ENCODE measurements at places on chromosomes 6 and 20.

DNA sequence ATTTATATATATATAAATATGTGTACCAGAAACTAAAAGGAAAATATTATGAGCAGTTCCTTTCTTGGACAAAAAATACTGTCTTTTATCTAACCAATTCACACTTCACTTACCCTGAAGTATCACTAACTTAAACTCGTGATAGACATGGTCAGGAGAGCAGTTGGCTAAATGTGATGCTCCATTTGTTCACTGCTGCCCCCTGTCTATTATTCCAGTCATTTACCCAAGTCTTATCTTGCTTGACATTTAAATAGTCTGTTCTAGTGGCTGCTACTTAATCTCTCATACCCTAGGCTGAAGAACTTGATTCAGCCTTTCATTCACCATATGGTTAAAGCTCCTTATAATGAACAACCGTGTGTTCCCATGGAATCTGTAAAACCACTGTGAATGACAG, 789.6 kb upstream of the EYS start:
- no peak for DNase-seq

DNA sequence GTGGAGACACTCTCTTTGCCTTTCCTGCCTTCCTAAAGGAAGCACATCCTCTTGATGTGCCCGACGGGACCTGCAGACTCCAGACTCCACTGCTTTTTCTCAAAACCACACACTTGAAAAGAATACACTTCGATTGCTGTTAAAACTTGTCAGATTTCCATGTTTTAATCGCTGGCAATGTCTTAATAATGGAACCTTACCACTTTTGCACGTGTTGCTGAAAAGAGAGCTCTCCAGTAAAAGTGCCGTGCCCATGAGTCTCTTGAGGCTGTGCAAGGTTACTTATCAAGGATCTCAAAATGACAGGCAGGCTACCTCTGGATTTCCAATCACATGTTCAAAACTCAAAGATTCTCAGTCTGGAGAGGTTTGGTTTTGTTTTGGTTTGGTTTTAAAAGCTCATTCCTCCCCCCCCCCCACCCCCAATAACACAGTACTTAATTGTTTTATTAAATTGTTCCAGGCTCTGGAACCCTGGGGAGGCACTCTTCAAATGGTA, 12.0 kb upstream of the TFAP2A start:
- no peak for DNase-seq

GRCh38 chr6:144647971-144648651, 363.0 kb downstream of the UTRN start:
- no peak for DNase-seq

- DNase-seq = no peak
Measured at GRCh38 chr6:151051164-151051563, 185.7 kb downstream of the MTHFD1L start.

GRCh38 chr6:20599302-20600051, 65.2 kb downstream of the CDKAL1 start:
- no peak for DNase-seq

- no peak for DNase-seq
Measured at GRCh38 chr20:24912397-24913075, 36.5 kb upstream of the CST7 start.

DNA sequence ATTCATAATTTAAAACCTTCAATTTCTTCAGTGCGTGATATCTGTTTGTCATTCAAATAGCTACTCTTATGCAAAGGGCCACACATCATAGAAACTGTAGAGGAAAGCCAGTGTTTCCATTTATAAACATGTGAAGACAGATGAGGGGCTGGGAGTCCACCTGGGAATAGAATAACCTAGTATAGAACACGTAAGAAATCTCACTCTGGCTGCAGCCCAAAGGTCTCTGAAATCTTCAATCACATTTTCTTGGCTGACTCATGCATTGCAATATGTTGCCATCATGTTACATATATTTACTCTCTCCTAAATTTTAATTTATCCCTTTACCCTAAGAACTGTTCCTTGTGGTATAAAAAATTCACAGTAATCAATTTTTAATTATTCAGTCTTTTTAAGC, 123.2 kb downstream of the ELOVL4 start:
- DNase-seq = no peak

GRCh38 chr6:16355238-16355637, 116.9 kb downstream of the GMPR start:
- DNase-seq = no peak

- DNase-seq = peak; percentile 71
Measured at GRCh38 chr20:36644032-36644705, 1.8 kb downstream of the SLA2 start.

DNA sequence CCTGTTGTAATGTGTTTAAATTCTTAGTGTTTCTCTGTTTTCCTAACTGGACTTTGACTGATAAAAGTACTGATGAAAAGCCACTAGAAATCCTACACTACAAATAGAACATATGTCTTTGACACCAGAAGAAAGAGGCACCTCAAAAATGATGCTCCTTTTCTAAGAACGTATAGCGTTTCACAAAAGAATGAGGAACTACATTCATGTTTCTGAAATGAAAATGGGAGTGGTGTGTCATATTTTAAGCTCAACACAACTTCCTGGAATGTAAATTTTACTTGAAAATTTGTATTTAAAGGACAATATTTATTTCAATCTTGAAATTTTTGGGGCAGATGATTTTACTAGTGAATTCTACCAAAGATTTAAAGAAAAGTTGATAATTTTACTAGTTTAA, 35.3 kb downstream of the KIAA0408 start:
- no peak for DNase-seq

DNA sequence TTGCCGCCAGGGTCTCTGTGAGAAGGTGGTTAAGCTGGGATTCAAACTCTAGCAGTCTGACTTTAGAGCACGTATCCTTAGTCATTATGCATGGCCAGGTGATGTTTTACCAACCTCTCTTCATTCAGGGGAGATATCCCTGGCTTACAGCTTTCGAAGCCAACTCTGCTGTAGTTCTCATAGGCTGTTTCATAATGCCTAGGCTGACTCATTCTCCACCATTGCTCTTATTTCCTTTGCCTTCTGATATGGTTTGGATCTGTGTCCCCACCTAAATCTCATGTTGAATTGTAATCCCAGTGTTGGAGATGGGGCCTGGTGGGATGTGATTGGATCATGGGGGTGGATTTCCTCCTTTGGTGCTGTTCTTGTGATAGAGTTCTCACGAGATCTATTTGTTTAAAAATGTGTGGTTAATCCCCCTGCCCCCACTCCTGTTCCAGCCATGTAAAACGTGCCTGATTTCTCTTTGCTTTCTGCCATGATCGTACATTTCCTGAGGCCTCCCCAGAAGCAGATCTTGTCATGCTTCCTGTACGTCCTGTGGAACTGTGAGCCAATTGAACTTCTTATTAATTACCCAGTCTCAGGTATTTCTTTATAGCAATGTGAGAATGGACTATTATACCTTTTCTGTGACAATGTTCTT, 94.6 kb upstream of the MAN1A1 start:
- no peak for DNase-seq

- no peak for DNase-seq
Measured at GRCh38 chr6:33469661-33470060, 15.3 kb downstream of the ZBTB9 start.

DNA sequence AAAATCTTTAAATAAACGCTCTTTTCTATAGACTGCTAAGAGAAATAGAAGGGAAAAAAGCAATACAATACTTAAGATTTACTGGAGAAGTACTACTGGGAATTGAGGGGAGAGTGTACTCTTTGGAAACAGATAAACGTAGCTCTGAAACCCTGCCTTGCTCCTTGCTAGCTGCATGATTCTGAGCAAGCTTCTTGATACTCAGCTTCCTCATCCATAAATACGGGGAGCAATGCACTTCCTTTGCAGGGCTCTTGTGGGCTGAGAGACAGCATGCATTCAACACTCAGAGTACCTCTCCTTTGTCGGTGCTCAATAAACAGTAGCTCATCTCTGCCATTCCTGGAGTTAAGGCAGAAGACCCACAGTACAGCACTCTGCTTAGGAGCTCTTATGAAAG, 159.7 kb downstream of the BTBD9 start:
- DNase-seq = no peak

- no peak for DNase-seq
Measured at GRCh38 chr6:8831366-8832152, 396.2 kb upstream of the SLC35B3 start.

- no peak for DNase-seq
Measured at GRCh38 chr6:21961226-21961625, 335.6 kb downstream of the PRL start.

DNA sequence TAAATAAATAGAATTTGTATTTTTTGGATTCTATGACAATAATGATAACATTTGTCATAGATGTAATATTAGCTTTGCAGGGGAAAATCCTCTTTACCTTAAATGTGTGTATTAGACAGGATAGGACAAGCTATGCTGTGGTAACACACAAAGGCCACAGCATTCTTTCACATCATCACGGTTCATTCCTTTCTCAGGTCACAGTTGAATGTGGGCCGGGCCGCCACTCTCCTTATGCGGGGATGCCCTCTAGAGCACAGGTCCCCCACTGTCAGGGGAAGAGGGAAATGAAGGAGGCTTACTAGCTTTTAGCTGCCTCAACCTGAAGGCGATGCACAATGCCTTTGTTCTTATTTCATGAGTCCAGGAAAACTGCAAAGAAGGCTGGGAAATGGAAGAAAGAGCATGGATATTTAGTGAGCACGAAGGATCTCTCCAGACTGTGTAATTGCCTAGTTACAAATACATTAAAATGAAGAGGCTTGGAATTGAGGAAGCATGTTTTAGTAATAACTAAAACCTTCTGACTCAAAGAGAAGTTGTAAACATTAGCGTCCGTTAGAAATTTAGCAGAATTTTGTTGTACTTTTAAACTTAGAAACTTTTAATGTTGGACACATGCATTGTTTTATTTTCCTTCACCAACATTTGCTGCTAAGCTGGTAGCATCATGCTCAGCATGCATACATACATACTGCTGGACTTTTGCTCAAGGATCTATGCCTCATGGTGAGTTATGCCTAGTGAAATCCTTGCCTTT, 248.9 kb upstream of the FOXQ1 start:
- DNase-seq = no peak

GRCh38 chr6:36772397-36772796, 66.8 kb downstream of the CPNE5 start:
- DNase-seq = no peak

DNA sequence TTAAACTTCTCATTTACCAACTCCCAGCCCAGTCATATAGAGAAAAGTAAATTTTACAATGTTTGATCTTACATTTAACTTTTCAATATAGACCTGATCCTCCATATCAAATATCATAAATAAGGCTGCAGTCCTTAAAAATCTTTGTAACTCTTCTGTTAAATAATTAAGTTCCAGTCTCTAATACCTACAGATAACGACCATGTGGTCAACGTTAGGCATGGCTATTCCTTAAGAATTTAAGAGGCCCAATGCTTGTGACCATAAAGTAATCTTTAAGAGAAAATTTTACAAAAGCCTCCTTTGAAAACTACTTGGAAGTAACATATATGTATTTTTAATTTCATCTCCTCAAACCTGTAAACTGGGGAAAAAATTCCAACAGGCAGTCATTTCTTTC, 1.6 kb downstream of the FBXO5 start:
- DNase-seq = no peak

- DNase-seq = no peak
Measured at GRCh38 chr6:117481926-117482239, 591 bp upstream of the DCBLD1 start.

DNA sequence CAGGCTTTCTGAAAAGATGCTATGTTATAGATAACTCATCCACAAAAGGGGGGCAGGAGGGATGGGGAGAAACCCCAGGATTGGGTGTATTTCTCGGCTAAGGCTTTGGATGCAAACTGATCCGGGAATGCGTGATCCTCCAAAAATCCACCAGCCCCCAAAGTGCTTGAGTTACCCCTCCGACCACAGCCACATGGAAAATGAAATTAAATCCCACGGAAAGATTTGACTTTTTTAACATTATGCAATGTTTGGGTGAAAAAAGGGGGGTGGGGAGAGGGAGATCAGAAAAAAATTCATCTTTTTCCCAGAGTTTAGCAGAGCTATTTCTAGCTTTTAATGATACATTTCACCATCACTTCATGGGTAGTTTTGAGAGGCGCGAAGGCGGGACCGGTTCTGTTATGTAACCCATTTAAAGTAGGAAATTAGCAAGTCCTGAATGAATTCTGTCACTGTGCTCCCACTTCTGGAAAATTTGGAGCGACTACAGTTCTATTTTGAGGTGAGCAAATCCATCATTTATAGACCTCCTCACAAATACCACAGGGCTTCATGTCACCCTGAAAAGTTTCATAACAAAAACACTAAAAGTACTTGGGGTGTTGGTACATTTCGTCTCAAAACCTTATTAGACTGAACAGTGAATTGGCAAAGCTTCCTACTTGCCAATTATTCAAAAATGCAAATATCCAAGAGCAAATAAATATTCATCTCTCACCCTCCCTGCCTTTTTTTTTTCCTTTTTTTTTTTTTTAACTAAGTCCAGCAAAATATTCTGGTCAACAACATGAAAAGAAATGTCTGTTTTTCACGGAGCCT, 51.9 kb upstream of the NFATC2 start:
- DNase-seq = no peak

DNA sequence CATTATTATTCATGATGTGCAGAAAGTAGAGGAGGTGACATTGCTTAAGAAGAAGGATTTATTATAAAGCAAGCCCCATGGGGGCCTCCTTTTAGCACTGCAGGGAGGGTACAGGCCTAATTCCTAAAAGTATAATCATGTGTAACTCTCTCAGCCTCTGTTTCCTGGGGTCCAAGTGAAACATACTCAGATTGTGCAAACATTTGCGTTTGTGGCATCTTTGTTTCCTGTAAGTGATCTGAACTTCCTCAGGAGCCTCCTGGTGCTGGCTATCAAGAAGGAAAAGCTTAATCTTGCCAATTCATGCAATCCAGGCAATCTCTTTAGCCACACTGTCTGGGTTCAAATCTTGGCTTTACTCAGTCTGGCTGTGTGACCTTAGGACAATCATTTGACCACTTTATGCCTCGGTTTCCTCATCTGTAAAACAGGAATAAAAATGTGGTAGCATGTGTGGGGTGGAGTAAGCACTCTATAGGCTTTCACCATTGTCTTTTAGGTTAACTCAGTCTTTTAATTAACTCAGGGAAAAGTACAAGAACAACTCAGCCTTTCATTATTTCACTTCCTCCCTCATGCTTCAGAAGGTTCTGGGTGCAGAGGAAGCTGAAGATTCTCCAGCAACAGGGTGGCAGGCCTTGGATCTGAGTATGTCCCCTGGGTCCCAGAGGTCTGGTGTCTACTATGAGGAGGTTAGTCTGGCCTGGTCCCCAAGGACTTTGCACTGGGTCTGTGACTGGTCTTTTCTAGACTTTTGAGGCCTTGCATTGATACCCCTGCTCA, 831 bp upstream of the SIRPB2 start:
- no peak for DNase-seq

DNA sequence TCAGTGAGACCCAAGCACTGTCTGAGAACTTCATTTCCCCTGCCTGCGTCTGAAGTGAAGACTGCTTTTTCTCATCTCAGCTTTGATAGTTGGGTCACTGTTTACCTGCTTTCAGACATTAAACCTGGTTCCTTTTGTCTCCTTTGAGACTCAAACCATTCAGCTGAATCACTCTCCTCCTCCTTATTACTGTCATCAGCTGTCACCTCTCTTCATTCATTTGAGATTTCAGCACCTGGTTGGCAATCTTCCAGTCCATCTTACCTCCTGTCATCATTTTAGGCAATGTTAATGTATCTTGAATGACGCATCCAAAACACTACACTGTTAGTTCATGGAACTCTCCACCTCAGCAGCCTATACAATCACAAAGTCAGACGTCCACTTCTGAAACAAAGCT, 34.3 kb upstream of the SOX4 start:
- no peak for DNase-seq

GRCh38 chr6:151335930-151336329, 55.4 kb downstream of the ZBTB2 start:
- DNase-seq = no peak

- DNase-seq = no peak
Measured at GRCh38 chr6:29021434-29021833, 16.3 kb upstream of the ZNF311 start.

- DNase-seq = no peak
Measured at GRCh38 chr6:27239258-27239657, 8.2 kb upstream of the PRSS16 start.

All from activated naive CD4-positive, alpha-beta T cell treated with anti-CD3 and anti-CD28 coated beads, Interleukin-2, amount 50 U/mL, for 72 hours (primary cell).